ENCODE measurements at places on chromosomes 2 and 18.

DNA sequence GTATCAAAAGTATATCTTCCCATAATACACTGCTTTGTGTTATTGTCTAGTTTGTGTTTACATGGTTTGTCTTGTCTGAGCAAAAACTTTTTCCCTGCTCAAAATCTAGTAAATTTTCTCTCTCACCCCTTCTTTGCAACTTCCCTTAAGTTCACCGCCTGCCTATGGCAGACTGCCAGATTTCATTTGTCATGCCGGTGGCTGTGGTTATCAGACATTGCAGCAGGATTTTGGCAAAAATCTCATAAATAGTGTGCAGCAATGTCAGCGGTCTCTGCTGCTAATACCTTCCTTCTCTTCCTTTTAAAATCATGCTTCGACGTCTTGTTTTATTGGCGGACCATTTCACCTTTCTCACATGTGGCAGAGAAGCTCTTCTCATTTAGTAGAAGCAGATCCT lies 45.6 kb upstream of the TMEM178A start:
- DNase-seq = peak; percentile 3

GRCh38 chr2:167555098-167555720 lies 666.9 kb downstream of the XIRP2 start:
- DNase-seq = no peak

GRCh38 chr2:20357638-20358389 lies 7.2 kb upstream of the PUM2 start:
- no peak for DNase-seq

DNA sequence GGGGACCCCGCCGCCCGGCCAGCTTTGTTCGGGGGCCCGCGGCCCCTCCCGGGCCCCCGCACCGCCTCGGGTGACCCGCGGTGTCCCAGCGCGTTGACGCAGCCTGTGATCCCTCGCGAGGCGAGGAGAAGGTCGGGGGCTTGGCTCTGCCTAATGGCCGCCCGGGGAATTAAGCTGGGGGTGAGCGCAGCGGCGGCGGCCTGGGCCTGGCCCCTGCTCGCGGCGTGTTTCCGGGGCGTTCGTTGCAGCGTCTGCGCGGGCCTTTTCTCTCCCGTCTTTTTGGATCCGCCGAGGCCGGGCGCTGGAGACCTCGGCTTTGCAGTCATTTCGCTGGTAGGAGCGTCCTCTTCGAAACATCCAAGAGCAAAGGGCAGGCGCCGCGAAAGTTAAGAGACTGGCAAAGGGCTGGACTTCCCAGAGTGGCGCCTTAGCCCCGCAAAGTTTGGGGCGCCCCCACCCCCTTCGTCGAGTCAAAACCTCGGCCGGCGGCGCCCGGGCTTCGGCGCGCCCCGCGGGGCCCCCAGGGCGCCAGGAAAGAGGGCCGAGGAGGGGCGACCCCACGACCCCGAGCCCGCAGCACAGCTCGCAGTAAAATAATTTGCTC lies 1.3 kb downstream of the SALL3 start:
- no peak for DNase-seq

GRCh38 chr2:158142568-158143332 lies 41.1 kb downstream of the UPP2 start:
- DNase-seq = no peak

- DNase-seq = no peak
These were observed 282.7 kb downstream of the NRXN1 start for GRCh38 chr2:50749216-50749615.

- no peak for DNase-seq
These were observed 244.1 kb upstream of the TNP1 start for GRCh38 chr2:217103752-217104545.

GRCh38 chr2:65754219-65754618 lies 321.8 kb upstream of the SPRED2 start:
- no peak for DNase-seq

DNA sequence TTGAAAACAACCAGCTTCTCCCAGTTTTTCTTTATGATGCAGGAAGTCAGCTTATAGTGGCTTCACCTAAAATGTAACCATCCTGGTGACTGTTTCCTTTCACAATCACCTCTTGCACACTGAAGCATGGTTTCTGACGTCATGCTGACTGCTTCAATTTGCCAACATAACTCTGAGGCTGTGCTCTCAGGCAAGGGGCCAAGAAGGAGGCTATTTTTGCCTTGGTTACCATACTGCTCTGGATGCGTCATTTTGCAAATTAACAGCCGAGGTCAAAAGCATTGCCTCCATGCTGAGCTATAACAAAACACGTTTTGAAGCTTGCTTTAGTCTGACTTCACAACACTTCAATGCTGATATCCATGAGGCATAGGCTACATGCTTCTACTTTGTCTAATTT lies 397.8 kb downstream of the METTL4 start:
- no peak for DNase-seq

GRCh38 chr18:48127606-48128005 lies 197.1 kb upstream of the SMAD2 start:
- no peak for DNase-seq

DNA sequence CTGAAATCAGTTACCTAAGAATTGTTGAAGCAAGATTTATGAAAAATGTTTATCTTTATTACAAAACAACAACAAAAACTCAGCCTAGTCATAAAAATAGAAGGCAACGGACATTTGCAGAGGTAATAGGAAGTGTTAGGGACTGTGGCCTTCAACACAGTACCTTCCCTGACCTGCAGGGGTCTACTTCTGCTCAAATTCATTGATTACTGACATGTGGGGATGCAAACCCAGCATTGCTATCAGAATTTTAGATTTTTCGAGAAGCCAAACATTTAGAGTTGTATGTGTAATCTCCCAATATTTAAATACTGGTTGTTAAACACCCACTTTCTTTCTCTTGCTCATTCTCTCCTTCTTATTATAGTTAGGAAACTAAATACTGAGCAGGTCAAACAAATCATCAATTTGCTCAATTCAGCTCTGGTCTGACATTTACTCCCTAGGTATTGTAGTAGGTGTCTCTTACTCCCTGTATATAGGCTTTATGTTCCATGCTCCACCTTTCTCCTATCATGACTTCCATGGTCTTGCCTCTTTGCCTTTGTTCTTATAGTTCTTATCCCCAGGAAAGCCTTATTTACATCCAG lies 198.5 kb downstream of the UBE2E3 start:
- peak; percentile 50 for DNase-seq

DNA sequence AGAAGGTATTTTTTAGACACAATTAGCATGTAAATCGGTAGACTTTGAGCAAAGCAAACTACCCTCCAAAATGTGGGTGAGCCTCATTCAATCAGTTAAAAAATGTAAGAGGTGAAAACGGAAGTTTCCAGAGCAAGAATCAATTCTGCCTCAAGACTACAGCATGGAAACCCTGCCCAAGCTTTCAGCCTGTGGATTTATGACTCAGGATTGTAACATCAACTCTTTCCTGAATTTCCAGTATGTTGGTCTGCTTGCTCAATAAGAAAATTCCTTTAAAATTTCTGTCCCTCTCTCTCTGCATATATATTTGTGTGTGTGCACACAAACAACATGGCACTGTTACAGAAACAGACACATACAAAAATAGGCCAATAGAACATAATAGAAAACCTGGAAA lies 228.6 kb upstream of the DOK6 start:
- DNase-seq = no peak

DNA sequence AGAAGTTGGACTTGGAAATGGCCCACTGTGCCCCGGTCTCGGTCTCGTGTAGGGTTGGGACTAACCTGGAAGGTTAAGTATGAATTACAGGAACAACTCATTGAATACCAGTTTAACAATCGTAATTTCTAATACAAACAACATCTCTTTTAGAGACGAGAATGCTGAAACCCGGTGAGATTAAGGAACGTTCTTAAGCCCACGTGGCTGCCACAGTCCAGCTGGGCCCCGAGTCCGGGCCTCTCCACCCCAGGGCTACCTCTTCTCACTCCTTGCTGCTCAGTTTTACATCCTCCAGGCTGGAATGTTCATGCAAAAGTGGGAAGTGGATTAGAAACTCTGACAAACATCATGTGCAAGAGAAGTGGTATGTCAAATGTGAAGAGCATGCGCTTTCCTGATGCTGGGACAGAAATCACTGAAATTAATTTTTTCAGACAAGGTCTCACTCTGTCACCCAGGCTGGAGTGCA lies 29.4 kb downstream of the NGEF start:
- DNase-seq = no peak

DNA sequence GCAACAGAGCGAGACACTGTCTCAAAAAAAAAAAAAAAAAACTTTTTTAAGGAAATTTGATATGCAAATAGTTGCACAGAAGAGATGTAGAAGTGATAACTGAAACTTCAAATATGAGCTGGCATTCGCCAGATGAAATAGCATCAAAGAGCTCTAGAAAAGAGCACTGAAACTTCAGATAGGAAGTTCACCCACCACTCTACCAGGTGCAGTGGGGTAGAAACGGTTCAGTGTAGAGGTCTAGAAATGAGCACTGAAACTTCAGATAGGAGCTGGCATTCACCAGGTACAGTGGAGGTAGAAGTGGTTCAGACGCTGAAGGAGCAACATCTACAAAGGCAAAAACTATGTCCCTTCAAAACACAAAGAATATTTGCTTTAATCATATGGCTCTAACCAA lies 9.0 kb upstream of the ONECUT2 start:
- DNase-seq = no peak

DNA sequence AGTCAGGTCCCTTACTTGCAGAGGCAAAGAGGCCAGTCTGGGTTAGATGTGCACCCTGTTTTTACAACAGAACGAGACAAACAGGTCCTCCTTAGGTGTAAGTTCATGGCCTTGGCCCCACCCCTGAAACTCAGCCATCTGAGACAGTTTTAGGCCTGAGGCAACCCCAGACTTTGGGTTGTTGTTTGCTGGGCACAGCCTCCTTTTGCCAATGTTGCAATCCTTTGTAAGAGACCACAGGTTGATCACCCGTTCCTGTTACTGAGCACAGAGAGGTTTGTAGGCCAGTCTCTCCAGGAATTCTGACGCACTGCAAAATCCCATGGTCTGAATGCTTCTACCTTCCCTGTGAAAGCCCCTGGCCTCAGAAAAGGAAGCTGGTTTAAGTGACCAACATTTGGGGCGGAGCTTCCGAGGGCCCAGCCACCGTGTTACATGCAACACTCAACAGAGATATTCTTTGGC lies 15.5 kb upstream of the IL1RN start:
- DNase-seq = no peak

- no peak for DNase-seq
These were observed 233.2 kb downstream of the SLC8A1 start for GRCh38 chr2:40218679-40219078.

- no peak for DNase-seq
These were observed 58.0 kb downstream of the LINC00305 start for GRCh38 chr18:64090876-64091275.

GRCh38 chr2:43024515-43025011 lies 201.8 kb downstream of the ZFP36L2 start:
- peak; percentile 53 for DNase-seq

DNA sequence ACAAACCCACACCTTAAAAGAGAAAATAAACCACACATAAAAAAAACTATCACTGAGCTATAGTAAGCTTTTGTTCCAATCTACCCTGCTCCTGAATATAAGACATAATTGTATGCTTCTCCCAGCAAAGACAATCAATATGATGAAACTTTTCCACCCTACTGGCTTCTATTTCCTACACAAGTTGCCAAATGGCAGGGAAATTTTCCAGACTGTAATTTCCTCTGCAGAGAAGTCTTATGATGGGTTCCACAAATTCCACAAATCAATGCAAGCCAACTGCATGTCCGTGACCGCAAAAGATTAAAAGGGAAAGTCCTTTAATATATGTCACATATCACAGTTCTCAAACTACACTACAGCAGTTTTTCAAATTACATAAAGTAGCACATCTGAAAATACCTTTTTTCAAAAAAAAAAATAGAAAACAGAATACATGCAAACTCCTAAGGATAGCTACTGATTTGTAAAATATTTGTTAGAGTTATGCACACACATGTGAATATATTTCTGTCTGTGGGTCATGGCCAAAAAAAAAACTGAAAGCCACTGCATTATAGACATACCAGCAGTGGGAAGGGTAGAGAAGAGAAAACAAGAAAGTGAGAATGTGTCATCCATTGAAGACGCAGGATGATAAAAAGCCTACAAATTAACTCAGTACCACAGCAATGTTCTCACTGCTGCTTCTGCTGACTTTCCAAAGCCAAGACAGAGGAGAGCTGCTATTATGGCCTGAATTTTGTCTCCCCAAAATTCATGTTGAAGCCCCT lies 61.4 kb downstream of the RPL31 start:
- no peak for DNase-seq

DNA sequence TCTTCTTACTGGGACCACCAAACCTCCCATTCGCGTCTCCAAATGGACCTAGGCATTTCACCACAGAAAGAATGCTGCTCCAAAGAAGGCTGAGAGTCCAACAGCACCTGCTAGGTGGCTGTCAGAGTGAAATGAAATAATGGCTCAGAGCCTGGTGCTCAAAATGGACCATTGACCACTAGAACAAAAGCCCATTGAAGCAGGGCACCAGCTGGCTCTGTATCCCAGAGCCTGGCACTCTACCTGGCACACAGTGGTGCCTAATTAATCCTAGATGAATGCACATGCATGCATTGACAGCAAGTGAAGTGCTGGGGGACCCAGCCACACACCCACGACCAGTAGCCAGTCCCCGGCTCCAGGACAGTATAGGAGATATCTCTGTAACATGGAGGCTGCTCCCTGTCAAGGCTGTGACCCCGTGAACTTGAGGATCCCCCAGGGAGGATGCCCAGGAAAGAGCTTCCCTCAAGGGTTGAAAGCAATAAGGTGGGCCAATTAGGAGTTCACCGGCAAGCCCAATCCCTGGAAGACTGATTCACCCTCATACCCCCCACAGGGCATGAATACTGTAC lies 261.3 kb downstream of the TNS1 start:
- no peak for DNase-seq

- peak; percentile 58 for DNase-seq
These were observed 13.8 kb upstream of the SATB2 start for GRCh38 chr2:199471443-199472057.

DNA sequence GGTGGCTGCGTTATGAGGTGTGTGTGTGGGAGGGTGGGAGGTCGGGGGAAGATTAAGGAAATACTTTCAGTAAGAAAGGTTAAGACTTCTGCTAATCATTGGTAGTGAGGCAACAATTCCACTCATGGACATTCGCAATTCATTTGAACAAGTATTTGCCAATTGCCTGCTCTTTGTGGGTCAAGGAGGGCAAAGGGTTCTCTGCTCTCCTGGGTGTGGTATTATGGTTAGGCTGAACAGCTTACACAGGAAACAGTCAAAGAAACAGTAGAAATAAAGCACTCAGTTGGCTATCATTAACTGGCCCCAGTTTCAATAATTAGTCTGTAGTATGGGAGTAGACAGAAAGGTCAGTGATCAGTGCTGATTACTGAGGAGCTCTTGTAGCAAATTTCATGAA lies 357.0 kb upstream of the FANCL start:
- DNase-seq = no peak

DNA sequence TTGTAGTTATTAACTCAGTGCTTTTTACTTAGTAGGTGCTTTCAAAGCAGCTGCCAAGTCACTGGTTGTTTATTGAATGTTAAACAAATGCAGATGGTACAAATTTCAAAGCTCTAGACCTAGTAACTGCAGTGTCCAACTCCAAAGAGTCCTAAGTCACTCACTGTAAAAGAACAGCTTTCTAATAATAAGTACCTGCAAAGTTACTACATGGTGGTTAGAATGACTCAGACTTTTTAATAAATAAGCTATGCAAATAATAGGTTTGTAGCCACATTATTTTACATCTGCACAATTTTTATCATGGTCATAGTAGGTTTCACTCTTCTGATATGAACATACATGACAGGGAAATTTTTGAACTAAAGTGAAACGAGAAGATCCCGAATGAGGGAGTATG lies 1620.4 kb upstream of the CELF4 start:
- DNase-seq = no peak

All from activated CD4-positive, alpha-beta T cell treated with anti-CD3 and anti-CD28 coated beads, Interleukin-2, amount 50 U/mL, for 48 hours (primary cell).